ENCODE measurements at places on chromosomes 2 and 18.

- DNase-seq: no peak
Measured at GRCh38 chr2:18614041-18614440, 24.7 kb upstream of the NT5C1B start.

DNA sequence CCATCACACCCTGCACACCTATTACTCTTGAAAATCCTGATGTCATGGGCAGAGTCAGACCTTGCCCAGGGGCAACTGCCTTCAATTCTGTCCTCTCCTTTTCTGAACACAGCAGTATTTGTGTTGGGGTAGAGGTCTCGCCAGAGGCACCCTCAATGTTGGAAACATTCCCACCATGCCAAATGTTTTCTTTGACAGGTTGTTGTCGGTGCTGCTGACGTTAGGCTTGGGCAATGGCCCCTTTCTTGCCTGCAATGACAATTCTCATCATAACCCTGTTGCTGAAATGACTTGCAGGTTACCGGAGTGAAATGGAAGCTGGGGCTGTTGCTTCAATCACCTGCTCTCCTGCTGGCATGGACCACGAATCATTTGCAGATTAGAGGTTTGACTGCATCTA, 17.9 kb downstream of the GKN1 start:
- DNase-seq: no peak

- DNase-seq: no peak
Measured at GRCh38 chr2:215966951-215967350, 46.4 kb downstream of the MREG start.

DNA sequence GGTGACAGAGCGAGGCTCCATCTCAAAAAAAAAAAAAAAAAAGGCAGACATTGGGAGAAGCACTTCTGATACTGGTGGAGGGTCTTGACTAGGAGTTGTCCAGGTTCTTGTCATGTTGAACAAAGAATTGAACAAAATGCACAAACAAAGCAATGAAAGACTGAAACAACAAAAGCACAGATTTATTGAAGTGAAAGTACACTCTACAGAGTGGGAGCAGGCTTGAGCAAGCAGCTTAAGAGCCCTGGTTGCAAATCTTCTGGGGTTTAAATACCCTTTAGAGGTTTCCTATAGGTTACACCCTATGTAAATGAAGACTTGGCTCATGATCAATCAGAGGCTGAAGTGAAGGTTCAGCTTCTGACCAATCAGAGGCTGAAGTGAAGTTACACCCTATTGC, 6.4 kb upstream of the SS18 start:
- DNase-seq: no peak

- no peak for DNase-seq
Measured at GRCh38 chr2:234723400-234723799, 226.5 kb upstream of the ARL4C start.
